ENCODE measurements at places on chromosomes 2 and 18.

DNA sequence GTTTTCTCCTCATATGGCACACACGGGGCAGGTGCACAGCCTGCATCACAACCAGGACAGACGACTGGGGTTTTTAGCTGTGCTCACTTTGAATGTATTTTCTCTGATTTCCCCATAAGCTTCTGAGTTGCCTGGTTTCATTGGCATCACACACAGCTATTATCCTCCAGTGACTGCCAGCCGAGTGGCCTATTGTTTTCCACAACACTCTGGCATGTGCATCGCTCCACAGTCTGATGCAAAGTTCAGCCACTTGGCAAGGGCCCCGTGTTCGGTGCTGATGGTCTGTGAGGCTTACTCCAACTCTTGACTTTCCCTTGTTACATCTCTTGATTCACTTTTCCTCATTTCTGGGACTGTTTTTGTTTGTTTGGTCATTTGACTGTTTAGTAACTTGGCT is 593.1 kb downstream of the CBLN2 start:
- no peak for DNase-seq

GRCh38 chr2:21270708-21271122 is 146.9 kb downstream of the TDRD15 start:
- DNase-seq, result no peak

GRCh38 chr2:61660511-61661388 is 122.6 kb upstream of the XPO1 start:
- no peak for DNase-seq

DNA sequence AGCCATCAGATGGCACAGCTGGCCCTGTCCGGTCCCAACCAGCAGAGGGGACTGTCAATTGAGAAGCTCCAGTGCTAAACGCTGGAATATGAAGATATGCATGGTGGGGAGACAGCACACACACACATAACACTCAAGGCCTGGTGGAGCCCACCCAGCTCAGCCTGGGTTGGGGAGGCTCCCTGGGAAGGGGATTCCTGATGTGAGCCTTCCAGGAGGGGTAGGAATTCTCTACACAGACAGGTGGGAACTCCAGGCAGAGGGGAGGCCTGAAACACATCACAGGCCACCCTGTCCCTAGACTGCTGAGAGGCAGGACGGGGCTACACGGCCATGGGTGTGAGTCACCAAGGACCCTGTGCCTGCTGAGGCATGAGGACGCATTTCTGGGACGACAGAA is 49.4 kb upstream of the SH3RF3 start:
- DNase-seq, result no peak

- DNase-seq, result no peak
Measured at GRCh38 chr2:101884423-101884822, 107.3 kb upstream of the IL1R2 start.

DNA sequence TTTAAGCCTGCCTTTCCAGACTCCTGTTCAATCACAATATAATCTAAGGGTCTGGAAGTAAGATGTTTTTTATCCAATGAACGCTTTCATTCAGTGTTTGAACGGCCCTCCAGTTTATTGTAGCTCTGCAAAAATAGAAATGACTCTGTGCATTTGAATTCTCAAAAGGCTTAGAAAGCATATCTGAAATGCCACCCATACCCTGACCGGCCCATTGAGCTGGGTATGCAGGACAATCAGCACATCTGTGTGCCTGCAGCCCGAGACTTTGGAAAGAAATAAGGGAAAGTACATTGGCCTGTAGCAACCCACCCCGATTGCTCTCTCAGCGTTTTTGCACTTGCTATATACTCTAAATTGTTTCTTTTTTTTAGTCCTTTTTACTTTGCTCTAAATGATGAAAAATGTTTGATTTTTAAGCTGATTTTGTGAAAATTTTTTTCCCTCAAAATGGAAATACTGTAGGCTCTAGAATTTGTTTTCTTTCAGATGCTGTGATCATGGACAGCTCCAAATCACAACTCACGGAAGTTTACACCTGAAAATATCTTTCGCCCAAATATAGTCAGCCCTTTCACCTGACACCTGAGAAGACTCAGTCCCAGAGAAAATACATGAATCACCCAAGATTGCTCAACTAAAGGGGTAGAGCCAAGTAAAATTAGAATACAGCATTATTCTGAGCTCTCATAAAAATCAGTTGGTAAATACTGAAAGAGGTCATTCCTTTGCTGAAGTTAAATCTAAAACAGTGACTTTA is 194.5 kb upstream of the SIX3 start:
- DNase-seq, result no peak

- DNase-seq, result no peak
Measured at GRCh38 chr2:121059651-121060649, 225.1 kb downstream of the TFCP2L1 start.

GRCh38 chr2:191333911-191334357 is 88.7 kb downstream of the MYO1B start:
- peak; percentile 96 for DNase-seq

DNA sequence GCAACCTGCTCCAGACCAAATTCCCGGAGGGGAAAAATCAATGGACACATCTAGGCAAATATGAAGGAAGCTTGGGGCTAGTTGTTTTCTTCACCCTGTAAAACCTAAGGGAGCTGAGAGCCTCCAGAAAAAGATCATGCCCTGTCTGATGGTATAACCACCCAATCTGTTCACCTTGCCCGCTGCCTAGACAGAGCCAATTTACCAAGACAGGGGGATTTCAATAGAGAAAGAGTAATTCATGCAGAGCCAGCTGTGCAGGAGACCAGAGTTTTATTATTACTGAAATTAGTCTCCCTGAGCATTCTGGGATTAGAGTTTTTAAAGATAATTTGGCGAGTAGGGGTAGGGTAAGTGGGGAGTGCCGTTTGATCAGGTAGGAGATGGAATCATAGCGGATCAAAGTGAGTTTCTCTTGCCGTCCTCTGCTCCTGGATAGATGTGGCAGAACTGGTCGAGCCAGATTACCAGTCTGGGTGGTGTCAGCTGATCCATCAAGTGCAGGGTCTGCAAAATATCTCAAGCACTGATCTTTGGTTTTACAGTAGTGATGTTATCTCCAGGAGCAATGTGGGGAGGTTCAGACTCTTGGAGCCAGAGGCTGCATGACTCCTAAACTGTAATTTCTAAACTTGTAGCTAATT is 35.1 kb upstream of the B4GALT6 start:
- DNase-seq, result no peak

DNA sequence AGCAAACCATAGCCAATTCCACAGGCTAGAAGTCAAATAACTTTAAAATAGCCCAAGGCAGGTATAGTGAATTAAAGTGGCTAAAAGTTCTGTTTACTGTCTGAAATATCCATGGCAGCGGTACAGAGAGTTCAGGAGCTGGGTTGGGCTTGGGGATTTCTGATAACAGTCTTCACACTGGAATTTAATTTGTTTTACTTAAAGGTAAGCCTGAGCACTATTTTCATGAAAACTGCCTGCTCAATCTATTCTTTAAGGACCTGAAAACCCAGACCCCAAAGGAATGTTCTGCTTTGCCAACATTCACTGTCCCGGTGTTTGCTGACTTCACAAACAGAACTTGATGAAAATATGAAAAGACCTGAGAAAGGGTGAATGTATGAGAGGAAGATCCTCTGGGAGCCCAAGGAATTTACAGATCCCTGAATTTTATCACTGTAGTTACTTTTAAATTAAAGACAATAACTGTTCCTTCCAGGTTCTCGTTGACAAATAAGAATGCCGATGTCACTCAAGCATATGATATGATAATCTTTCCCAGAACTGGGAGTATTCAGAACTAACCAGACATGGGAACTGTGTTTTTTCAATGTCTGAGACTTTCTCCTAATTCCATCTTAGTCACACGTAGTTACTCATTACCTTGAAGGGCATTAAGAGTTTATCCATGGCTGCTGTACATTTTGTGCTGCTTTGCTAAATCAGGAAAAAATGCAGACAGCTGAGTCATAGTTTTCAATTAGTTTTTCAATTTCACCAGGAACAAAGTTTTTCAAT is 28.3 kb upstream of the ITGB6 start:
- DNase-seq, result peak; percentile 89

DNA sequence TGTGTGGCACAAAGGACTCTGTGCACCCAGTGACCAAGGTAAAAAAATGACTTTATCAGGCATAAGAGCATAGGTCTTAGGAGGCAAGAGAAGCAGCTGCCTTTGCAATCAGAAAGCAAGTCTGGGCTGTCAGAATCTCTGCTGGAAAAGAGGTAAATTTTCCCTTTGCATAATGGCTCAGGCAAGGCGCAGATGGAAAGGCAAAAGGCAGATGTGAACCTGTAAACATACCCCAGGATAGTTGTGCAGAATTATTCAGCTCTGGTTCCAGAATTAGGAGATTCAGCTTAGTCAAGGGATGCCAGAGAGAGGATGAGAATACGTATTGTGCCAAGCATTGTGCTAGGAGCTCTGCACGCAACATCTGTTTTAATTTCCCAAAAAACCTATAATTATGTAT is 258.7 kb downstream of the CLIP4 start:
- DNase-seq, result no peak
